AG04450 (cell line): ENCODE measurements at places on chromosomes 4 and X.
A peak's percentile ranks its signal among the peaks of the same experiment; 100 is the strongest.

GRCh38 chr4:123675567-123675966, 279.0 kb downstream of the SPRY1 start:
- DNase-seq = no peak

- no peak for DNase-seq
Observed at GRCh38 chr4:183921335-183921734, 16.2 kb downstream of the STOX2 start.

- peak; percentile 15 for DNase-seq
Observed at GRCh38 chr4:33262824-33263223, 2542.7 kb downstream of the PCDH7 start.

DNA sequence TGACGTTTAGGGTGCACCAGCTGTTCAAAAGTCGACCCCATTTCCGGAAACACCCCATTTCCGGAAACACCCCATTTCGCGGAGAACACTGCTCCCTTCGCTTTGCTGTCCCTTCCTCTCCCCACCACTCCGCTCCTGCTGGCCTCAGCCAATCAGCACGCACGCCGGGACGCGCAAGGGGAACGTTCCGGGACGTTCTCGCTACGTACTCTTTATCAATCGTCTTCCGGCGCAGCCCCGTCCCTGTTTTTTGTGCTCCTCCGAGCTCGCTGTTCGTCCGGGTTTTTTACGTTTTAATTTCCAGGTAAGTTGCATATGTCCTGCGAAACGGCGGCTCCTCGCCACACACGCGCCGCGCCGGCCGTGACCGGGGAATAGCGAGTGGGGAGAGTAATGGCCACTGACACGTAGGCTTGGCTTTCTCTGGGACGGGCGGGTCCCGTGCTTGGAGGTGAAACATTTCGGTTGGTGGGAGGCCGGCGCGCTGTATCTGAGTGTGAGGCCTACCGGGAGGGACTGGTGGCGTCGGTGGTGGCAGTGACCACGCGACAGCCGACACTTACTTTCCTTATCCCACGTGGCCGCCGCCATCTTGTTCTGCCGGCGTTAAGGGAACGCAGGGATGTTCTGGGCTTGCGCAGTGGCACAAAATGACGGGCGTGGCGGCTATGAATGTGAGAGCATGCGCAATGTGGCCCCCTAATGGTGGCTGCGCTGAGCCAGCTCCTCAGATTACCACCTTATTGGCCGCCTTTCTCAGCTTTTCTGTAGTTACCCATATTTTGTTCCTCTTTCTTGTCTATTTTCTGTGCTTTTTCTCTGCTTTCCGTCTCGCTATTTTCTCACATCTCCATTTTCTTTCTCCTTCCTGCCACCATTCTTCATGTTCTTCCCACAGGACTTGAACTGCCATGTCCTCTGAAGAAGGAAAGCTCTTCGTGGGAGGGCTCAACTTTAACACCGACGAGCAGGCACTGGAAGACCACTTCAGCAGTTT, at the start of gene RBM3:
TSS of gene RBM3 (plus strand) at position 215 of the 997 bp plus-strand sequence. CDS start at position 912, 697 bp downstream.
- DNase-seq = no peak

DNA sequence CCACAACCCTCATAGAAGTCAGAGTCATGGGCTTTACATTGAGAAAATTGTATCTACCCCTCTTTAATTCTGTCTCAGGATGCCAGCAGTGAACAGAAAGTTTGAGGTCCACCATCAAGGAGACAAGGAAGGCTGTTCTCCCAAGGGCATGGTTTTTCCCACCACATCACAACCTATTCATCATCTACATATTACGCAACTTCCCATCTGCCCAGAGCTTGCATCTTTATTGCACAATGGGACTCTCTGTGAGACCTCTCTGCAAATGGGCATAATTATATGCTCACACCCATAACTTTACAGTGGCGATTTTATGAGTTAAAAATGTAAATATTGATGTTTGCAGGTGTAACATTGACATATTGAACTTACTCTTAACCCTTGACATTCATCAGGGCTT, 38.9 kb downstream of the PAGE2 start:
- DNase-seq = no peak

GRCh38 chrX:23773601-23774175, 9.3 kb upstream of the SAT1 start:
- DNase-seq = no peak

GRCh38 chrX:47611926-47612325, 7.7 kb downstream of the SYN1 start:
- no peak for DNase-seq

- DNase-seq = no peak
Observed at GRCh38 chr4:108561116-108561515, 59.3 kb upstream of the RPL34 start.

DNA sequence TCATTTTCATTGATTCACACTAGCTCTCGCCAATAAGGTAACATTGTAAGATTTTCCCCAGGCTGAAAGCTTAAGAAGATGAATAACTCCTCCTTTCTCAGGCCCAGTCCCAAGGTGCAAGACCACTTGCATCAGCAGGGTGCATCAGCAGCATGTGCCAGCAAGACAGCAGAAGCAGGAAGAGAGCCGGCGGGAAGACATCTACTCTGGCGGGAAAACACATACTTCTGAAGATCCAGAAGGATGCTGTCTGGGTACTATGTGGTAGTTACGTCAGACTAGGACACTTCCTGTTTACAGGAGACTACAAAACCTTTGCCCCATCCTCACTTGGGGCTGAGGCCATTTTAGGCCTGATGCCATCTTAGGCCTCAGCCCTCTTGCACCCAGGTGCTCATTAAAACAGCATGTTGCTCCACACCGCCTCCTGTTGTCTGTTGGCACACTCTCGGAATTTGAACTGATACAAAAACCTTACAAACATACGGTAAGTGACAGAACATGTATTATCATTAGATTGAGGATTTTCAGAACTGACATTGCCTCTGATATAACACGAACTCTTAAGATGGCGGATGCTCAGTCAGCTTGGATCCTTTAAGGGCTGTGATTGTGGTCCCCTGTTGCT, 886.5 kb upstream of the EPHA5 start:
- DNase-seq = no peak

DNA sequence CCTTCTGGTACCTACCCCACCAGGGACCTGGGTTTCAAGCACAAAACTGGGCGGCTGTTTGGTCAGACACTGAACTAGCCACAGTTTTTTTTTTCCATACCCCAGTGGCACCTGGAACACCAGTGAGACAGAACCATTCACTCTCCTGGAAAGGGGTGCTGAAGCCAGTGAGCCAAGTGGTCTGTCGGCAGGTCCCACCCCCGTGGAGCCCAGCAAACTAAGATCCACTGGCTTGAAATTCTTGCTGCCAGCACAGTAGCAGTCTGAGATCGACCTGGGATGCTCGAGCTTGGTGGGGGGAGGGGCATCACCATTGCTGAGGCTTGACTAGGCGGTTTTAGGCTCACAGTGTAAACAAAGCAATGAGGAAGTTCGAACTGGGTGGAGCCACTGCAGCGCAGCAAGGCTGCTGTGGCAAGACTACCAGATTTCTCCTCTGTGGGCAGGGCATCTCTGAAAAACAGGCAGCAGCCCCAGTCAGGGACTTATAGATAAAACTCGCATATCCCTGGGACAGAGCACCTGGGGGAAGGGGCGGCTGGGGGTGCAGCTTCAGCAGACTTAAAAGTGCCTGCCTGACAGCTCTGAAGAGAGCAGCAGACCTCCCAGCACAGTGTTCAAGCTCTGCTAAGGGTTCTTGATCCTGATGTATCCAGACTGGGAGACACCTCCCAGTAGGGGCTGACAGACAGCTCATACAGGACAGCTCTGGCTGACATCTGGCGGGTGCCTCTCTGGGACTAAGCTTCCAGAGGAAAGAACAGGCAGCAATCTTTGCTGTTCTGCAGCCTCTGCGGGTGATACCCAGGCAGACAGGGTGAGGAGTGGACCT, 223.0 kb downstream of the COX18 start:
- DNase-seq = no peak

DNA sequence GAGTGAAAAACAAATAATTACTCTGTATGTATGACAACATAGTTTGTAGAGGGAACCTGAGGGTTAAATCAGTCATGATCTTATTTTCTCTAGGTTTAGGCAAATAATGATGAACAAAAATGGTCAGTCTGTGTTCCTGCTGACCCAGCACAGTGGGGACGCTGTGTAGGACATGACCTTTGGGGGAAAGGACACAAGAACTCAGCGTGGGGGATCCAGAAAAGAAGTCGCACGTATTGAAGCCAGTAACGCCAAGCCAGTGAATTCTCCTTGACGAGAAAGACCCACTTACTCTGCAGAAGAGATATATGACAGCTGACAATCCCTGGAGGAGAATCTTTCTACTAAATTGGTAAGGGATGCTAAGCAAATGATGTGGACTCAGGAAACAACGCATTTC, 36.6 kb downstream of the HELT start:
- DNase-seq = no peak

DNA sequence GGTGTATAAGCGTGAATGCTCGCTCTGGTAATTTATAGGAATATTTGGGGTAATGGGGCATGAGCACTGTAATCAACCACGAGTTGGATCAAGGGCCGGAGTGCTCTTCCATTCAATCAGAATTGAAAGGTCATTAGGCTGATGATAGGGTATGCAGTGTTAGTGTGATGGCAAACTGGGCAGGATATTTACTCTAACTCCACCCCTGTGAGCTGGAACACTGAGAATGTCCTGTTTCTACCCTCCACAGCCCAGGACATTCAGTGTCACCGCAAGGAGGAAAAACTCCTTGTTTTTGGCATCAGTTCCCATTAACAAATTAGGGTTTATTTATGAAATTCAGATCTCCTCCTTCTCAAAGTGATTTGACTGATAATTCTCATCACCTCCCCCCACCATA, 137.8 kb downstream of the HS6ST2 start:
- no peak for DNase-seq

DNA sequence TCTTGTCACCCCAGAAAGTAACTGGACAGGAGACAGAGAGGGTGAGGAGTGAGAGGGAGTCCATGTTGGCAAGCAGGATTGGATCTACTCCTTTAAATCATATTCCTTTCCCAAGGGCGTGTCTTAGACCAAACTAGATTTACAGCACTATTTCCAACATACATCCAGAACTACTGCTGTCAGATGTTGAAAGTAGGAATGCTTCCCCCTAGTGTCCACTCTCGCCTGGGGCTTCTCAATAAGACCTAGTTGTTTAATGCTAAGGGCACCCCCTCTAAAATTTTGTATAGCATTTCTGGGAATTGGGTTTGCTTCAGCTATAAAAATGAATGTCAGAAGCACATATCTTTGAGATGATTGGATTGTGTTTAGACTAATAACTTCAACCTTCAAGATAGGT, 13.3 kb downstream of the OFD1 start:
- DNase-seq = peak; percentile 29

- no peak for DNase-seq
Observed at GRCh38 chr4:151774324-151774723, 13.5 kb upstream of the GATB start.

- DNase-seq = no peak
Observed at GRCh38 chr4:120865985-120866384, 56.5 kb downstream of the PRDM5 start.

- DNase-seq = peak; percentile 33
Observed at GRCh38 chr4:145878501-145879435, 59.9 kb downstream of the ZNF827 start.

- DNase-seq = no peak
Observed at GRCh38 chrX:13087322-13088155, 43.1 kb upstream of the FAM9C start.

DNA sequence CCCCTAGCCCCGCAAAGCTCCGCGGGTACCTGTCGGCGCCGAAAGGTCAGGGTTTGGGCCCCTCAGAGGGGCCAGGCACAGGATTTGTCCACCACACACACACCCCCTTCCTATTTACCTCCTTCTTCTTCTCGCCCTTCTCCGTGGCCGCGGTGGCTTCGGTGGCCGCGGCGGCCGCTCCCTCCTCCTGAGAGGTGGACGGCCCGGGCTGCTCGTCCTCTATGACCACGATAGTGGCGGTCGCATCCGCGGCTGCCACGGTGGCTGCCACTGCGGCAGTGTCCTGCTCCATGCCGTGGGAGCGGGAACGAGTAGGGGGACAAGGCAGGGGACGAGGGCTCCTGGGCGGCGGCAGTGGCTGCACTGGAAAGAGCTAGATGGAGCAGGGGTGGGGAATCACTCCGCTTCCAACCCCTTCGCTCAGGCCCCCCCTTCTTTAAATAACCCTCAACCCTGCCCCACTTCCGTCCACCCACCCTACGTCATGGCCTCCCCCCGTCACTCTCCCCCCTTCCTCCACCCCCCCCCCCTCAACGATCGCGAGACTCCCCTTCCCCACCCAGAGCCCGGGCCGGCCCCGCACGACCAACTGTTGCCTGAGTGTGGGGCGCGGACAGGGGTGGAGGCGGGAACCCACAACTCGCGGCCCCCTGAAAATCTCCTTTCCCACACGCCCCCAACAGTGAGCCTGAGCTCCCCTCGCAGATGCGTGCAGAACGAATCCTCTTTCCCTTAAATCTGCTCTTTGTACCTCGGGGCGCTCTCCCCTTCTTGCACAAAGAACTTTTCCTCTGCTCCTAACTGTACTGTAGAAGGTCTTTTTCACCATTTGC, at the start of gene SMARCA1:
TSS of gene SMARCA1 (minus strand) at position 412 of the 833 bp plus-strand sequence. CDS start at position 292, 120 bp downstream.
- DNase-seq = no peak

- no peak for DNase-seq
Observed at GRCh38 chrX:35890699-35891098, 28.8 kb upstream of the CFAP47 start.

GRCh38 chr4:180636696-180637404, 1606.4 kb upstream of the TENM3 start:
- DNase-seq = no peak

GRCh38 chrX:120739300-120739699, 109.4 kb upstream of the C1GALT1C1 start:
- DNase-seq = no peak

DNA sequence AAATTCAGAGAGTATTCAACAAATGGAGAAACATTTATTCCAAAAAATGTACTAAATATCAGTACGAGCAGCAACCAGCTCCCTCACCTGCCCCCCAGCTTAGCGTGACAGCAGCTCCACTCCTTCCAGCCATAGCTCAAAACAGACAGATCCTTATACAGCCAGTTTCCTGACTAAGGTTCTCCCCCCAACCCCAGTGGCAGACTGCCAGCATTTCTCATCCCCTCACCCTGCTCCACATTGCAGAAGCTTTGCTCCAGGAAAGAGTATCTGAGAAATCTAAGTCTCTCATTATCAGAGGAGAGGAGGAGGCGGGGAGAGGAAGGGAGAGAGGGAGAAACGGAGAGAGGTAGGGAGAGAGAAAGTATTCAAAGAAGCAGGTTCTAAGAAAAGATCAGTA, 53.3 kb upstream of the PASD1 start:
- no peak for DNase-seq
